Dermis microvascular lymphatic vessel endothelial cell (primary cell): ENCODE measurements at places on chromosomes 12 and 14.

- peak; percentile 96 for DNase-seq
These were observed 40.7 kb downstream of the STK38L start for GRCh38 chr12:27284751-27285150.

DNA sequence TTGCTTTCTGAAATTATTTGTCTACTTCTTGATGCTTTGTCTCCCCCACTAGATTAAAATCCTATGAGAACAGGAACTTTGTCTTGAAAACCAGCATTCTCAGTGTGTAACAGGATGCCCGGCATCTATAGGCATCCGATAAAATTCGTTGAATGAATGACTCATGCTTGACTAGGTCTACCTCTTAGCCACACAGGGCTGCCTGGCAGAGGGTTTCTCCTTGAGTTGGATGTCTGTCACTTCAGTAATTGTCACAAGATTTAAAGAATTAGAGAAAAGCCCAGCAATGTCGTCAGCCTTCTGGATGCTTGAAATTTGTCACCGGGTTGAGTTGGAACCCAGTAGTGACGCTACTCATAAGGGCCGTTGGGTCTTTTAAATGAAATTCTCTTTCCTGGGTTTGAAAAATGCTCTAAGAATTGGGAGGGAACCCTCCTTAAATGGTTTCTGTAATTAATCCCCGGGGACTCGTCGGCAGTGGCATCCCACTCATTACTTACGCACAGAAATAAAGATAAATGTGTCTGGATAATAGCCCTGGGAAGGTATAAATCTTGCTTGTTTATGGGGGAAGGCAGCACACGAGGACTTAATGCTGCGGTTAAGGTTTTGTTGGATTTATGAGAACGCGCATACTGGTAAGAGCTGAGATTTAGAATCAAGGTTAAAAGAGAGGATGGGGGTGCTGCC, 194.1 kb downstream of the AACS start:
- DNase-seq, result no peak

GRCh38 chr12:28268608-28269229, 78.5 kb downstream of the CCDC91 start:
- no peak for DNase-seq

GRCh38 chr14:74948228-74949175, 6.9 kb downstream of the PGF start:
- no peak for DNase-seq

DNA sequence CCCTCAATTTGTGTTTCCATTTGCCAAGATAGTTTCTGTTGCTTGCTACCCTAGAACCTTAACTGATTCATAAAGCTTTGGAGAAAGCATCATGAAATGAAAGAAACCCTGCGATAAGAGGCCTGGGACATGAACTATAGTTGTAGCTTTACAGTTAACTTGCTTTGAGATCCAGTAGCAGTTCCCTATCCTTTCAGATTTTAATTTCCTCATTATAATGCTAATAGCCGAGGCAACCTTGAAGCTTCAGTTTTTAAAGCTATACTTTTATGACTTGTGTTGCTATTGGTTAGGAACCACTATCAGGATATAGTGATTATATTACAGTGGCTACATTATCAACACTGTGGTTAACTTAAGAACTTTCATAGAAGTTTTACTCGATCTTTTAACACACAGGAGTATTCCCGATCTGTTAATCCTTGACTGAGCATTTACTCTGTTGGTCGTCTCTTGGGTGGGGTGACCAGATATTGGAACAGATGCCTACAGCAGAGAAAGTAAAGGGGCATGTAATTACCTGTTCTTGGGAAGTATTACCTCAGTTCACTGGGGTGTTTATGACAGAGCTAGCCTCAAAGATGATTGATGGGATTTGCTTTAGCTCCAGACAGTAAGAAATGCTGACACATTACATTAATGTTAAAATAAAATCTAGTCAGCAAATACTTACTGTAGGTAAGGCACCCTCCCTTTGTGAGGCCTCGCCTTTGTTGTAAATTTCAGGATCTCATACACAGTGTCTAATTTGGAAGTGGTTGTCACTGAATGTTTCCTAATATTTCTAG, 86.2 kb upstream of the CSRP2 start:
- no peak for DNase-seq

- no peak for DNase-seq
These were observed 1.7 kb downstream of the OTX2 start for GRCh38 chr14:56808383-56809269.

GRCh38 chr14:31994391-31995033, 82.6 kb upstream of the ARHGAP5 start:
- no peak for DNase-seq

GRCh38 chr12:29706311-29706710, 77.4 kb downstream of the TMTC1 start:
- DNase-seq, result no peak

- no peak for DNase-seq
These were observed 39.8 kb upstream of the FBXO33 start for GRCh38 chr14:39472078-39472477.

DNA sequence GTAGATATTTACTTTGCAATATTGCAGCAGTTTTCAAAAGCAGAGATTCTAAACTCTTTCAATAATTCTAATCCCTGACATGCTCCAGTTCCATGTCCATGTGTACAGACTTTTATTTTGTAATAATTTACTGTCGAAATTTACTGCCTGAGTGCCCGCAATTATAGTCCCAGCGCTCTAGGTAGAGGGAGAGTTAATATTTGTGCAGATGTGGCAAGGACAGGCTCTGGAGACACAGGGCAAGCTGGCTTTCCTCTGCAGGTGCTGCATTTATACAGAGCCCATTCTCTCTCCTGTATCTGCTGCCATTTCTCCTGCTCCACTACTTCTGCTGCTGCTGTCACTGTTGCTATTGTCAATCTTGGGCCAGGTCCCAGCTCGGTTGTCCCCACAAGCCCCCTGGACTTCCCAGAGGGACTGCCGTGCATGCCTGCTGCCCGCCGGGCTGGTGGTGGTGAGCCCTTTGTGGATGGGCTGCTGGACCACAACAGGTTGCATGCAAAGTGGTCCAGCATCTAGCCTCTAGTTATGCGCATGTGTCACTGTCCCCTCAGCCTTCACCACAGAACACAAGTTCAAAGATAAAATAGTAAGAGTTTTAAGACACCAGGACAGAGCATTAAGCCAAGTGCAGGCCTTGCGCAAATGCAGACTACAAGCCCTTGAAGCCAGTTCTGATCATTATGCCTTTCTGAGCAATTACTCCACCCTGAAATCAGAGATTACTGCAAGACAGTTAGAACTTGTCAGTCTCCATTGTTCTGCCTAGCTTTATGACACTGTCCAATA, 40.8 kb upstream of the CSRP2 start:
- DNase-seq, result no peak

- DNase-seq, result no peak
These were observed 8.6 kb upstream of the LPCAT3 start for GRCh38 chr12:7026854-7027253.

DNA sequence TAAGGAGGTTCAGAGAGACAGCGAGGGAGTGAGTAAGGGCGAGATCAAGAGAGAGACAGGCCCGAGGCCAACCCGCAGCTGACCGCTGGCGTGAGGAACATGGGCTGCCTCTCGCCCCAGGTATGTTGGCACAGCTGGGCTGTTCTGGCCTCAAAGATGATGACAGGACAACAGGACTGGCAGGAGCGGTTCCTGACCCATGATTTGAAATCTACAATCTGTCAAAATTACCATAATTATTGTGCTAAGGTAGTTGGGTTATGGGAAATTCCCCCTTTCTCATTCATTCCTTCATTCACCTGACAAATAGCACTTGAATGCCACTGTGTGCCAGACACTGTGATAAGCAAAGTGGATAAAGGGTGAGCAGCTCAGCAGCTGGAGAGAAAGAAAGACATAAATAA, 5.1 kb upstream of the ENDOU start:
- no peak for DNase-seq

- no peak for DNase-seq
These were observed 27.1 kb downstream of the VRK1 start for GRCh38 chr14:96824283-96824682.

DNA sequence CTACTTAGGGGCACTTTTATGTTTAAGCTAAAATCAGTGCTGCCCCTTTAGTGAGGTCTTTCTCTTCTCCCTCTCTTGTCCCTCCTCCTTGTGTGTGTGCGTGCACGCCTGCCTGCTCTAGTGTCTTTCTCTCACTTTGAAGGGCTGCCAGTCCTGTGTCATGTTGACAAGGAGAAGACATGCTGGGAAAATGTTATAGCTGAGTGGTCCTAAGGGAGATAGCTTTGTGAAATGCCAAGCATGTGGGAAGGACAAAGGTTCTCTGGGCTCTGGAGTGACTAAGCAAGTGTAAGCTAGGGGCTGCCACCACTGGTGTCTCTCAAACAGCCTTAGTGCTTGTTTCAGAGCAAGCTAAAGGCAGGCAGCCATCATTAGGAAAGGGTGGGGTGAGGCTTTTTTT, 108.4 kb downstream of the EMP1 start:
- no peak for DNase-seq

- no peak for DNase-seq
These were observed 464.1 kb downstream of the MDGA2 start for GRCh38 chr14:47211263-47211662.

DNA sequence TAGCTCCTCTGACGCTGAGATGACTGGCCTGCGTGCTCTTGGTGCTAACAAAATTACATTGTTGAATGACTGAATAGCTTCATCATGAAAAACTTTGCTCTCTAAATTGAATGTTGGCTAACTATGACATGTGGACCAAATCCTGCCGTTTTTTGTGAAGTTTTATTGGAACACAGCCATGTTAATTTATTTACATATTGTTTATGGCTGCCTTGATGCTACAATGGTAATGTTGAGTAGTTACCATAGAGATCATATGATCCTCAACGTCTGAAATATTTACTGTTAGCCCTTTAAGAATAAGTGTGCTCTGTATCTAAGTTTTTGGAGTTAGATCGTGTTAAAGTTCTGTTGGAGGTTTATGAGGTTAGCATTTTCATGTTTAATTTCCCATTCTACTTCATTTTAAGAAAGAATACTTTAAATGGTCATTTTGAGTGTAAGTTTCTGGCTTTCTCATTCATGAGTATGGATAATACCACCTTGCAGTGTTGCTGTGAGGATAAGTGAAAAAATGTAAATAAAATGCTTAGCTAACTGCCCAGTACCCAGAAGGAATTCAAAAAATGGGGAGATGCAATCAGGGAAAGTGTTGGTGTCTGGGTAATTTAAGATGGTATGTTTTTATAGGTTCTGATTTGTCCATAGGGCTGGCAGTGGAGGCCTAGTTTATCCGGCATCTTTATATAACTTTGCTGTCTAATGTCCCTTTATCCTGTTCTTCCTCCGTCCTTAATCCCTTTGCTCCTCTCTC, 35.3 kb downstream of the NUBPL start:
- no peak for DNase-seq

DNA sequence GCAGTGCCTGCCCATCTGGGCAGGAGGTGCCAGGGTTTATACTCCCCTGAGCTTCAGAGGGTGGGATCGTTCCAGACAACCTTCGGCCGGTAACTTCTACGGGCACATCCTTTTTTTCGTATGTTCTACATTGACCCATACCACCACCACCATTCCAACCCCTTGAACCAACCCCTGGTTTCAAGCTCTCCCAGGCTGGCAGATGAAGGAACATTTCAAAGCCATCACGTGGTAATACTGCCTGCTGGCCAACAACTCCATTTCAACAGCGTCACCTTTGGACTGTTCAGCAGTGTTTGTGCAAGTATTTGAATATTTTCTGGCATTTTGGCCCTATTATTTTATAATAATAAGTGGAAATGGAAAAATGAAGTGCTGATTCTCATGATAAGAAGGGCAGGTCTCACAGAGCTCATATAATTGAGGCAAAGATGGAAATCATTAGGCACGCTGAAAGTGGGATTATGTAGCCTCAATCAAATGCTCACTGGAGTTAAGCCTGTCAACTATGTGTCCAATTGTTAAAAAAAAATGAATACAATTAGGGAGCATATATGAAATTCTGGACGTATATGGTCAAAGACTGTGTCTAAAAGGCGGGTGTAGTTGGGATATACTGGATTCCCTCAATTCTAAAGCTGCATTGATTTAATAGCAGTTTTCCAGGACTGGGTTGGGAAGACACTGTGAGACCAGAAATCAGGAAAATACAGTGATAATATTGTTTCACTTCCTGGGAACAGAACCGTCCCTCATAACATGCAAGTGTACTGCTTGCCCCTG, 162.1 kb downstream of the ZFP36L1 start:
- DNase-seq, result peak; percentile 51

DNA sequence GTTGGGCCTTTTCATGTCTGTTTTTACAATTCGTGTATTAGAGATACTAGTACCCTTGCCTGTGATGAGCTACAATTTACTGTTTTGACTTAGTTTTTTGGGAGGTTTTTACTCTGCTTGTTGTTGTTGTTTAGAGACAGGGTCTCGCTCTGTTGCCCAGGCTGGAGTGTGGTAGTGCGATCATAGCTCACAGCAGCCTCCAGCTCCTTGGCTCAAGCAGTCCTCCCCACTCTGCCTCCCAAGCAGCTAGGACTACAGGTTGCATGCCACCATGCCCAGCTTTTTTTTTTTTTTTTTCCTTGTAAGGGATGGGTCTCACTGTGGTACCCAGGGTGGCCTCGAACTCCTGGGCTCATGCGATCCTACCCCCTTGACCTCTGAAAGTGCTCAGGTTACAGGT, 52.0 kb upstream of the DIP2B start:
- no peak for DNase-seq

DNA sequence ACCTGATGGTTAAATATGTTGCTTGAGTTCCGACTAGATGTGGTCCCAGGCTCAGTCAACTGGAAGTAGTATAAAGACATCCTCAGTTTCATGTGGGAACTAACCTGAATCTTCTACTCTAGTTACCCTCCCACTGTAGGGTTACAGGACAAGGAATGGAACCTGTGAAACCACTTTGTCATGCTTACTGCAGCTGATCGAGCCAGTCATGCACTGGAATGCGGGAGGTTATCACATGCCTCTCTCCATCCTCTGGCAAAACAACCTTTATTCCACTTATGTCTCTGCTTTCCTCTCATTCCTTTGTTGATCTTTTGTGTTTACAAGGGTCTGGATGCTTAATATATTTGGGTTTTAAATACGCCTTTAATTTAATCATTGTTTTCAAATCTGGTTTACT, 111.9 kb upstream of the DDHD1 start:
- DNase-seq, result no peak

DNA sequence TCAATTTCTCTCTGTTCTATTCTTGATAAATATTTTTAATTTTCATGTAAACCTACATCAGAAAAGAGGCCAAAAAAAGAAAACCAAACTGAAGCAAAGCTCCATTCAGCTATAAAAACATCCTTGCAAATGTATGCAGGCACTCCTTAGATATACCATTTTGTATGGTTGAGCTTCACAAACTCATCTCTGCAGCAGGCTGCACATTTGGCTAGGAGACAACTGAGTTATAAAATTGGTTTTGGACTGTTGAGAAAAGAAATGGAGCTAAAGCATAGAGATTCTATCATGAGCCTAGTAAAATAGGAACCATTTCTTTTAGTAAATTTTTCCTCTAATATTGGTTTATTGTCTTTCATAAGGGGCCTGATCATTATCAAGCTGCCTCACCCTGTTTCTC, 156.4 kb downstream of the SYT1 start:
- no peak for DNase-seq

DNA sequence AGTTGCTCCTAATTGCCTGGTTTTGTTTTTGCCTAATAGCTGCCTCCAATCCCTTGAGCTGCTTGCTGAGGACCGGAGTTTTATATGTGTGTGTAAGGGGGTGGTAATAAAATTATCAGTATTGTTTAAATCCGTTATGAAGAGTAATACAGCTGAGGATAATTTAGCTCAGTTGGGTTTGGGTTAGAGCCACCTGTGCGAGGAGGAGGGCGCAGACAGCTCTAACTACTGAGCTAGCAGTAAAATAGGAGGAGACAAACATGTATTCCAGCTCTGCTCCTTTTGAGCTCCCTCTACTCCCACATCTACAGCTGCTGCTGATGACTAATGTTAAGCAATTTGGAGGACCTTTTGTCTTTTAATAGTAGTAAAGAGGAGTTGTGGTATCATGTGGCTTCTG, 61.5 kb downstream of the SPATS2 start:
- DNase-seq, result no peak
